Activated CD4-positive, CD25-positive, alpha-beta regulatory T cell treated with anti-CD3 and anti-CD28 coated beads, Interleukin-2, amount 50 U/mL, for 24 hours (primary cell): ENCODE measurements at places on chromosomes 4 and X.
A peak's percentile ranks its signal among the peaks of the same experiment; 100 is the strongest.

DNA sequence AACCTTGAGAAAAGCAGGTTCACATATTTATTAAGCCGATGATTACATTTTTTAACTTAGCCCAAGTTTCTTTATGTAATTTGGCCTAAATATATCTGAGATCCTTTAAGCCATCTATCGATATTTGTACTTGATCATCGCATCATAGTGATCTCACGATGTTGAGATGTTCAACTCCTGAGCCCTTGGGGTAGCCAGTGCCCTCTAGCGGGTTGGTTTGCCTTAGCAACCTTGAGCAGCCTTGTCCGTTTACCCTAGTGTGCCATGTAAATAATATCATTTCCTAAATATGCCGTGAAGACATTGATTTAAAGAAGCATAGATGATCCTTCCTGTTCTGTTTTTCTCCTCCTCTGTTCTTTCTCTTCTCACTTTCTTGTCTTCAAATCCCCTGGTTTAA lies 432.2 kb downstream of the RPA4 start:
- no peak for ATAC-seq

- ATAC-seq = no peak
Measured at GRCh38 chrX:13007519-13008188, 32.7 kb downstream of the TMSB4X start.

- no peak for ATAC-seq
Measured at GRCh38 chrX:151085207-151085606, 91.2 kb upstream of the GPR50 start.

DNA sequence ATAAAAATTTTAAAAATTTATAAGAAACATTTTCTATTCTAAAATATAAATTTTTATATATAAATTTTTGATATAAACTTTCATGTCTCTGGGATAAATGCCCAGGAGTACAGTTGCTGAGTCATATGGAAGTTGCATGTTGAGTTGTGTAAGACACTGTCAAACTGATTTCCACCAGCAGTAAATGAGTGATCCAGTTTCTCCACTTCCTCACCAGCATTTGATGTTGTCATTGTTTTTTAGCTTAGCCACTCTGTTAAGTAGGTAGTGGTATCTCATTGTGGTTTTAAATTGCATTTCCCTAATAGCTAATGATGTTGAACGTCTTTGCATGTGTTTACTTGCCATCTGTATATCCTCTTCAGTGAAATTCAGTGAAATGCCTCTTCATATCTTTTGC lies 66.5 kb downstream of the MAMLD1 start:
- ATAC-seq = no peak

- ATAC-seq = no peak
Measured at GRCh38 chrX:115018040-115018647, 728 bp upstream of the IL13RA2 start.

DNA sequence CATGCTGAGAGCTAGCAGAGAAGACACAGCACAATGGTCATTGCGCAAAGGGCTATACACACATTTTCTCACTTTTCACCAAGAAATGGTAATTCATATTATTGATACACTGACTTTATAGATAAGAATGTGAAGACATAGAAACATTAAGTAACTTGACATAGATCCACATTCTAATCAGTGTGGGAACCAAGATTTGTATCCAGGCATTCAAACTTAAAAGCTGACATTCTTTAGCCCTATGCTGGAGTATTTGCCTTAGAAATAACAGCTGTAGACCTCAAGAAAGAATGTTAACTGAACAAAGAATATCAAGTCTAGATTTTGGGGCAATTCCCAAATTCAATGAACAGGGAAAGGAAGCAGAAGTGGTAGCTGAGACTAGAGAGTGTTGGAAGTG lies 384.8 kb downstream of the IL15 start:
- ATAC-seq = no peak

GRCh38 chrX:65127842-65128241 lies 151.6 kb upstream of the ZC4H2 start:
- ATAC-seq = no peak

DNA sequence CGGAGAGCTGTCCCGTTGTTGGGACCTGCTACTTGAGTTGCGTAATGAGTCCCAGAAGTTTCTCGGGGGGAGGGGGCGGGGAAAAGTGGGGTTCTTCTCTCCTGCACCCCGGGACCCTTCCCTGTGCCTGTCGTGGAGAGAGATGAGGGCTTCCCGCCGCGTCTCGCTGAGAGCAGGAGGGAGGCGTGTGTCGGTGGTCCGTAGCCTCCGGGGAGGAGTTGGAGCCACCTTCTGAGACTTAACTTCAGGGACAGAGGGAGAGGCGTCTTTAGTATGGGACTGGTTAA lies 698 bp downstream of the AFF1 start:
- no peak for ATAC-seq

- no peak for ATAC-seq
Measured at GRCh38 chr4:77197831-77198230, 40.8 kb downstream of the CCNG2 start.

DNA sequence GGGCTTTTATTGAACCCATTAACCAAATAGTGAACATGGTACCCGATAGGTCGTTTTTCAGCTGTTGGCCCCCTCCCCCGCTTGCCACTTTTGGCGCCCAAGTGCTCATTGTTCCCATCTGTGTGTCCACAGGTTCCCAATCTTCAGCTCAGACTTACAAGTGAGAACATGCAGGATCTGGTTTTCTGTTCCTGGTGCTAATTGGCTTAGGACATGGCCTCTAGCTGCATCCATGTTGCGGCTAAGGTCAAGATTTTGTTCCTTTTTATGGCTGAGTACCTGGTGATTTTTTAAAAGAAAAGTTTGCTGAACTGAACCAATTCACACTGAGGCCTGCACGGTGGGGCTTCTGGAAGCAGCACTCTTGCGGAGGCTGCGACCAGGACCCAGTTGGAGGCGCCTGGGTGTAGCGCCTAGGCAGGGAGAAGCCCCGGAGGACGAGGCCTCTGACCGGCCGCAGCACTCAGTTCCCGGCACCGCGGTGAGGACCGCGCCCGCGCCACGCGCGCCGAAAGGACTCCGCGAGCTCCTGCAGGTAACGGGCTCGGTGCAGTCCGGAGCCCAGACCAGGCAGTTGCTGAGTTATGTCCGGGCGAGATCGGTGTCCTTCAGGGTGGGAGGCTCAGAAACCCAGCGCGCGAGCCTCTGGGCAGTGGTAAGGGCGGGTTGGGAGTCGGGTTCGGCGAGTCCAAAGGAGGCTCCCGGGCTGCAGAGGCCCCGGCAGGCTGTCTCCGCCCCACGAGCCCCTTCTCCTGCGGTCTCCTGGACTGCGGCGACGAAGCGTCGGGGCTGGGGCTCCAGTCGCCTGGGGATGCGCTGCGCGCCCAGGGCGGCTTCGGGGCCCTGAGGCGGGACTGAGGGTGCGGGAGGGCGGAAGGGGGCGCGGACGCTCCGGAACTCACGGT lies 15.8 kb upstream of the SLC25A4 start:
- ATAC-seq = peak; percentile 22

GRCh38 chr4:1317177-1318045 lies 27.7 kb downstream of the MAEA start:
- ATAC-seq = no peak

GRCh38 chr4:153002110-153002509 lies 66.0 kb downstream of the FHDC1 start:
- no peak for ATAC-seq

DNA sequence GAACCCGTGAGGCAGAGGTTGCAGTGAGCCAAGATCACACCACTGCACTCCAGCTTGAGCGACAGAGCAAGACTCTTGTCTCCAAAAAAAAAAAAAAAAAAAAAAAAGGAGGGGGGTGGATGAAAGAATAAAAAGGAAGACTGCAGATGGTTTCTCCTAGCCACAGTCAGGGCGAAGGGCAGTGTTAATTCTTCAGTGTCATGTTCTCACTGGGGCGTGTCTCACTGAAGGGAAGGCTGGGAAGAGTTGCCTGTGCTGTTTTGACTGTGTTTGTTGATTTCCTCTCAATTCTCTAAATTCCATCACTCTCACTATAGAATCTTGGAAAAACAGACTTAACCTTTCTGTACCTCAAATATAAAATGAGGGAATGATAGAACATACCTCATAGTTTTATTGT lies 71.6 kb upstream of the DHX15 start:
- no peak for ATAC-seq

- no peak for ATAC-seq
Measured at GRCh38 chr4:150078579-150079080, 385 bp downstream of the DCLK2 start.

DNA sequence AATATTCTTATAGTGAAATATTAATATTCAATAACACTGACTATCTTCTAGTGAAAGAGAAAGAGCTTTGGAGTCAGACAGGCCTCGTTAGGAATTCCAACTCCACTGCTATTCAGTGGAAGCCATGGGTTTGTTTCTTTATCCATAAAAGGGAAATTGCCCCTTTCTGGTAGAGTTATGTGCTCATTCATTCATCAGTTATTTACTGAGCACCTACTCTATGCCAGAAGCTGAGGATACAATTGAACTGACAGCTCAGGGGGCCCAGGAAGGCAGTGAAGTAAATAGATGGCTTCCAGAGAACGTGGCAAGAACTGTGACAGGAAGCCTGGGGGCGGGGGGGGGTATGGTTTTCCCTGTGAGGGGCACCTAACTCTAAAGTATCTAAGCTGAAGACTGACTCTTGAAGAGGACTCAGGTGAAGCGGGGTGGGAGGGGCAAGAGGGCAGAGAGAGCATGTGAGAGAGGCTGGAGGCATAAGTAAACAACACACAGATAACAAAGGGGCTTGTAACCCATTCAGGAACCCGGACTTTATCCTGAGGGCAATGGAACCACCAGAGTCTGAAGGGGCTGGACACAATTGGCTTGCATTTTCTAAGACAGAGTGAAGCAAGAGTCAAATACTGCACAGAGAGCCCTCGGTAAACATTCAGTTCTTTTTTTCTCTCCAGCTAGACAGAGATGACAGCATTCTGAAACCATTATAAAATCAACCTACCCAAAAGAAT lies 20.3 kb downstream of the ANXA5 start:
- no peak for ATAC-seq

GRCh38 chr4:41364876-41365275 lies 108.1 kb downstream of the UCHL1 start:
- no peak for ATAC-seq

DNA sequence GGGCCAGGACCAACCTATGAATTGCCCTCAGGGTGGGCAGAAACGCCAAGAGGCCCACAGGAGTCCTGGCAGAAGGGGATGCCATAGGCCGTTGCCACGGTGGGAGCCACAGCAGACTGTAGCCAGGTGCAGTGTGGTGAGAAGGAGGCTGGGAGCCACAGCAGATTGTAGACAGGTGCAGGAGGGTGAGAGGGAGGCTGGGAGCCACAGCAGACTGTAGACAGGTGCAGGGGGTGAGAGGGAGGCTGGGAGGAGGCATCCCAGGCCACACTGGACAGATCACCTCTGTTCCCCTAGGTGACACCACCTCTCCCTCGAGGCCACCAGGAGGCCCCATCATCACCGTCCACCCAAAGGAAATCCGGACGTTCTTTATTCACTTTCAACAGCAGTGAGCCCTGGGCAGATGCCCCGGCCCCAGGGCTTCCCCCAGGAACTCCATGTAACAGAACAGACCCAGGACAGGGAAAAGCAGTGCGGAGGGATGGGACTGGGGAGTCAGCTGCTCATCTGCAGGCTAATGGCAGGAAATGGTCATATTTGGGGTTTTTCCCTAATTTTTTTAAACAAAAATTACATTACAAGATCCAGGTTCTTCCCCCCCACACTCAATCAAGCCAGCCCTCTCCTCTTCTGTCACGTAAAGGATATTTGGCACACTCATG lies 19.5 kb upstream of the MRFAP1 start:
- ATAC-seq = no peak

DNA sequence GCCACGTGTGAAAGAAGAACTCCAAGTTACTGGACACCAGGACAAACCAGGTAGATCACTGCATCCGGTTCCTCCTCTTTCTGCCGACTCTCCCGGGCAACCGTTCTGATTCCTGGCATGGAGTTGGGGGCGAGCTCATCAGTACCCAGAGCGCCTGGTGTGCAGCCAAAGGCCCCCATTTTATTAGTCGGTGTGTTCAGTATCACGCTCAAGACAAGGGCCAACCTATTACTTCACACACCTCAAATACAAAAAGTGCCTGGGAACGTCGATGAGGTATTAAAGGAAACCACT lies 2.8 kb upstream of the CTBP1 start:
- no peak for ATAC-seq
